ENCODE measurements at places on chromosomes 7 and 10. TPM values are rescaled to one million over a fixed set of nuclear protein-coding genes. Genes with fewer than 3 reads are reported as not detected.

DNA sequence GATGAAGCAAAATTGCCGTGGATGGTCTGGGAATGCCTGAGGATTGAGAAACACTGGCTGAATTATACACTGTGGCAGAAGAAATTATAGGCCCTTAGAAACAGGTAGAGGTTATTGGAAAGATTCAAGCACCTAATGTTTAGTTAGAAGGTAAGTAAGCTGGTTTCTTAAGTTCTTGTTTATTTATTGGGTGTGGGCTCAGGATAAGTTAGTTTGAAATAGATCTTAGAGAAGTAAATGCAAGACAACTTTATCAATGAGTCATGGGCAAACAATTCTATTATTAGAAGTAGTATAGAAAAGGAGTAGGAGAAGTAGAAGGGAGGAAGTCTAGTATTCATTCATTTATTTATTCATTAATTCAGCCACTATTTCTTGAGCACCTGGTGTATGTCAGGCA is 96.5 kb downstream of the KAT6B start:
- no peak for DNase-seq

The LZTS2 gene
- 84.5 TPM for total RNA-seq

The CHAT gene
- total RNA-seq = not detected

GRCh38 chr10:5628451-5629302 is 37.7 kb downstream of the ASB13 start:
- DNase-seq = no peak

The ELN gene
- total RNA-seq = 0.70 TPM

The ASB10 gene
- total RNA-seq = not detected

GRCh38 chr10:8272794-8273425 is 218.4 kb downstream of the GATA3 start:
- DNase-seq = no peak

The PTCD1 gene
- 11.9 TPM for total RNA-seq

DNA sequence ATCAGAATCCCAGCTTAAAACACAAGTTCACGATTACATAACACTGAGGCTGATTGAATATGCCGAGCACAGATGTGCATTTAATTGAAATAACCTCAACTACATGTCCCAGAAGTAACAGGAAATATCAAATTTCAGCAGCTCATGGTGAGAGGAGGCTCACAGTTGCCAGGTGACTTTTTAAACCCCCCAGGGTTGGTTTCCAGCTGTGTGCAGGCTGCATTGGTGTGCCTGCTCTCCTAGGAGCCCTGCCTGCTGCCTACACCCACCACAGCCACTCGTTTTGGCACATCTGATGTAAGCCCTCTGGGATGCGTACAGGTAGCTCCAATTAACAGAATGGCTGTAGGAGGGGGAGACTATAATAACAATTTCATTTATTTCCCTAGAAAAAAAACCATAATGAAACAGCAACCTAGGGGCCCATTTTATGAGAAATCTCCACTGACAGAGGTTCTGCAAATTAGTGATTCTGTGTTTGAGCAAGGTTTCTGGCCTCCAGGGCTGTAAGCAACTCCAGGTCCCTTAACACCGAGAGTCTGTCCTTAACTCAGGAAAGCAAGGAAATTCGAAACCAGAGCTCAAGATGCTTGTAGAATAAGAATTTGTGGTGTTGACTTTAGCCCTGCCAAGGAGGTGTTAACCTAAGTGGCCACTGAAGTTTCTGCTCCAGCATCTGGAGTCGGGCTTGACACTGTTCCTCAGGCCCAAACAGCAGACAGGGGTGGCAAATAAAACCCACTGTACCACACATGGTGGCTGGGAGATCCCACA is 161.9 kb downstream of the BMPER start:
- no peak for DNase-seq

DNA sequence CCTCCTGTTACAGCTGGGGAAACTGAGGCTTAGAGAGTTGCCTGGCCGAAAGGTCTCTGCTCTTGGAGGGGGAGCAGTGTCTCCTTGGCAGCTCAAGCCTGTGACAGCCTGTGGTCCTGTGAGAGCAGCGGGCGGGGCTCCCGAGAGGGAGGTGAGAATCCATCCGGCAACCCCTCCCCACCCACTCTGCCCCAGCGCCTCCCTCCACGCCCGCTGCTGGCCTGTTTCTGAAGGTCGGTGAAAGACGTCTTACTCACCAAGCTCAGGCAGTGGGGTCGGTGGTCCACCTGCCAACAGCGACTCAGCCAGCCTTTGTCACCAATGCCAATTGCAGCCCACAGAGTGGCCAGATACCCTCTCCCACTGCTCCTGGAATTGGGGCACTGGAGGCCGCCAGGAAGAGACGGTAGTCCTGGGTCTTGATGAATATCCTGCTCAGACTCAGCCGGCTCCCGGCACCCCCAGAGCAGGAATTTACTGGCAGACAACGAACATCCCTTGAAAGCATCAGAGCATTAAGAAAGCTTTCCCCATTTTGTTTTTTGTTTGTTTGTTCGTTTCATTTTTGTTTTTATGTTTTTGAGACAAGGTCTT is 7.4 kb upstream of the TTYH3 start:
- no peak for DNase-seq

- DNase-seq = no peak
Measured at GRCh38 chr10:11757454-11757820, 15.3 kb downstream of the ECHDC3 start.

DNA sequence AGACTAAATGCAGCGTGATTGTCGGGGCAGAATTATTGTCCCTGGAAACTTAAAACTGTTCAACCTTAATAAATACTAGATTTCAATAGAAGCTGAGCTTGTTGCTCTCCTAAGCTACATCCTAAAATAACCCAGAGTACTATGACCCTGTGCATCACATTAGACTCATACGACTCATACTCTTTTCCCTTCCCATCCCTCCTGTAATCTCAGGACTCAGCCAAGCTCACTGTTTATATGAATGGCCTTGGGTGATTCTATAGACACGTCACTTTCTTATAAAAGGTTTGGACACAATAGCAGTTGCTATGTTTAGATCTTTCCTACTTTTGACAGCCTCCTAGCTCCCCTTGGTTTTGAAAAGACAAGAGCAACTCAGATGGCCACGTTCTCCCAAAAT is 17.2 kb downstream of the TCF7L2 start:
- DNase-seq = no peak

DNA sequence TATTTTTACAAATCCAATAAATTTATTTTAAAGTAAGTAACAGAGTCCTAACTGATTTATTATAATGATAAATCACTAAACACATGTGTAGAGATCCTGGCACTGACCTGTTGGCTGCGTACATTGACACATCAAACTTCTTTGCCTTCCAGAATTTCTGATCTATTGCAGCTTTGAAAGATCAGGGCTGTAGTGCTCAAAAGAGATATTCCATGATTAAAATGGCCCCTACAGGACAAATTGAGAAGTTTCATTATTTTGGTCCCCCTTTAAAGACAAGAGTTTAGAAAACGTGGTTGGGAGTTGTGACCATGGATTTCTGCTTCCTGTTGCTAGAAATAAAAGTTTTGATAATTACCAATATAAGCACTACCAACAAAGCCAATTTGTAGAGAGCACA is 87.7 kb upstream of the PDK4 start:
- DNase-seq = no peak

DNA sequence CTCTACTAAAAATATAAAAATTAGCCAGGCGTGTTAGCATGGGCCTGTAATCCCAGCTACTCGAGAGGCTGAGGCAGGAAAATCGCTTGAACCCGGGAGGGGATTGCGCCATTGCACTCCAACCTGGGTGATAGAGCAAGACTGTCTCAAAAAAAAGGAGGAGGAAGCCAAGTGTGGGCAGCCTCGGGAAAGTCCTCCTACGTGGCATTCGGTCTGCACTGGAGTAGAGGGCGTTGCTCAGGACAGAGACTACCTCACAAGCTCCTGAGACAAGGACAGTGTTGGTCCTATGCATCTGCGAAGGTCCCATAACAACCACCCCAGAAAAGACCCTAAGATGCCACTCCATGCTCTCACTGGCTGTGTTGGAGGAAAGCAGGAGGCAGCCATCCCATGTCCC is 10.0 kb upstream of the SERPINE1 start:
- DNase-seq = no peak
